ENCODE measurements at places on chromosomes 7 and 10. TPM values are rescaled to one million over a fixed set of nuclear protein-coding genes. Genes with fewer than 3 reads are reported as not detected.

The TUBAL3 gene
- total RNA-seq = 0.72 TPM

The CNNM1 gene
- under 0.01 TPM for total RNA-seq

The KCND2 gene
- not detected for total RNA-seq

The LGI1 gene
- total RNA-seq = not detected

The PTF1A gene
- not detected for total RNA-seq

The WNT16 gene
- total RNA-seq = not detected

The WEE2 gene
- total RNA-seq = not detected

The PRTFDC1 gene
- total RNA-seq = 6.8 TPM

The BHLHA15 gene
- 0.85 TPM for total RNA-seq

The ACSL5 gene
- total RNA-seq = under 0.01 TPM

The DOCK1 gene
- total RNA-seq = 195 TPM

The GSTO2 gene
- 41.8 TPM for total RNA-seq

The NRP1 gene
- 24.5 TPM for total RNA-seq

The GNG11 gene
- total RNA-seq = 1.3 TPM

The PNLIPRP2 gene
- total RNA-seq = not detected

The STEAP1 gene
- total RNA-seq = 20.0 TPM

The SPDYE16 gene
- not detected for total RNA-seq

The CDHR3 gene
- 0.48 TPM for total RNA-seq

The LIPM gene
- total RNA-seq = not detected

The STK31 gene
- total RNA-seq = not detected

The ANXA8 gene
- total RNA-seq = 268 TPM

The MALRD1 gene
- not detected for total RNA-seq

The CTNNA3 gene
- total RNA-seq = not detected

The MUC3A gene
- total RNA-seq = not detected

The POLR2J2 gene
- 0.43 TPM for total RNA-seq

The DPP6 gene
- not detected for total RNA-seq

The FGF8 gene
- total RNA-seq = not detected

The DLX6 gene
- total RNA-seq = not detected

The TEX36 gene
- total RNA-seq = not detected

The PTPRZ1 gene
- 7.2 TPM for total RNA-seq

The FGL2 gene
- not detected for total RNA-seq

The FKBP9 gene
- total RNA-seq = 348 TPM

The VWA2 gene
- 6.8 TPM for total RNA-seq

The COL1A2 gene
- 3.1 TPM for total RNA-seq

The CLDN3 gene
- total RNA-seq = not detected

The OR6V1 gene
- total RNA-seq = not detected

The DDX56 gene
- total RNA-seq = 79.3 TPM

The NUB1 gene
- total RNA-seq = 43.1 TPM

The OGA gene
- 94.9 TPM for total RNA-seq

The INMT gene
- total RNA-seq = not detected

The ANKRD2 gene
- 9.9 TPM for total RNA-seq

The PILRA gene
- under 0.01 TPM for total RNA-seq

The TMEM176B gene
- not detected for total RNA-seq

The CHST3 gene
- total RNA-seq = 20.0 TPM

The NUTM2E gene
- total RNA-seq = 0.24 TPM

The SLC26A3 gene
- not detected for total RNA-seq

The TMEM213 gene
- not detected for total RNA-seq

The CUEDC2 gene
- total RNA-seq = 39.2 TPM

The ENO4 gene
- not detected for total RNA-seq

The OR6B1 gene
- total RNA-seq = not detected

The C10orf53 gene
- total RNA-seq = not detected
